Naive B cell (primary cell): ENCODE measurements at places on chromosomes 7 and 10.

- no peak for DNase-seq
Observed at GRCh38 chr10:121788115-121788514, 139.7 kb downstream of the ATE1 start.

DNA sequence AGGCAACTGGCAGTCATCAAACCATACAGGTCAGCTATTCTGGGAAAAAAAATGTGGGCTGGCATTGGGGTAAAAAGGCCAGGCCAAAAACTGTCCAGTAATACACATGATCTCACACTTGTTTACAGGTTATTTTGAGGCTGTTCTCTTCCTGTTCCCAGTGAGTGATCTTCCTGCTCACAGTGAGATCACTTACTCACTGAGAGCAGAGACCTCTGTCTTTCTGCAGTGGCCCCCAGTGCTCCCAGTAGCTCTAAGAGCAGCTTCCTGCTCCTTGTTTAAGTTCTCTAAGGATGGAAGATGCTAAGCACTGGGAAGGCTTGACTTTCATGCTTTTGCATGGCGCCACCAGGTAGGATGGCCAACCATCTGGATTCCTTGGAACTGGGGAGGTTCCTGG lies 93.5 kb upstream of the KIAA1217 start:
- no peak for DNase-seq

DNA sequence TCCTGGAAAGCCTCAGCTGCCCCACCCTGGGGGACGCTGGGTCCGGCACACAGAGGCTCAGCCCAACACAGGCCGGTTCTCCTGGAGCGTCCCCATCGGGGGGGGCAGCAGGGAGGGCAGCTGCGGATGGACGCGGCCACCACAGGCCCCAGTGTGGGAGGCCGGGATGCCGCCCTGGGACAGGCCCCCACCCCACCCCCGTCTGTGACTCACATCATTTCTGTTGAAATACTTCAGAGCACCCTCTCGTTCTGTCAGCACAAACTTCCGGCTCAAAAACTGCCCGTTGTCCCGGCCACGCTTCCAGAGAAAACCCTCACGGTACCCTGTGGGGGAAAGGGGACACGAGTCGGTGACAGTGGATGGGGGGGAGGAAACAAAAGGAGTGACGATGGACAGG lies 28.5 kb downstream of the GET4 start:
- DNase-seq = no peak

GRCh38 chr7:1106793-1107421 lies 19.0 kb downstream of the GPER1 start:
- no peak for DNase-seq

GRCh38 chr7:14069961-14070360 lies 80.5 kb upstream of the ETV1 start:
- no peak for DNase-seq

- DNase-seq = no peak
Observed at GRCh38 chr7:12157517-12157916, 53.6 kb upstream of the TMEM106B start.

GRCh38 chr7:104142147-104142546 lies 65.7 kb downstream of the ORC5 start:
- no peak for DNase-seq

- DNase-seq = no peak
Observed at GRCh38 chr10:114470361-114470760, 66.1 kb upstream of the AFAP1L2 start.

- DNase-seq = no peak
Observed at GRCh38 chr7:55071411-55072175, 52.8 kb downstream of the EGFR start.

GRCh38 chr7:5396542-5396941 lies 27.1 kb downstream of the TNRC18 start:
- DNase-seq = peak; percentile 51

- no peak for DNase-seq
Observed at GRCh38 chr10:49760789-49761188, 1.3 kb downstream of the OGDHL start.

DNA sequence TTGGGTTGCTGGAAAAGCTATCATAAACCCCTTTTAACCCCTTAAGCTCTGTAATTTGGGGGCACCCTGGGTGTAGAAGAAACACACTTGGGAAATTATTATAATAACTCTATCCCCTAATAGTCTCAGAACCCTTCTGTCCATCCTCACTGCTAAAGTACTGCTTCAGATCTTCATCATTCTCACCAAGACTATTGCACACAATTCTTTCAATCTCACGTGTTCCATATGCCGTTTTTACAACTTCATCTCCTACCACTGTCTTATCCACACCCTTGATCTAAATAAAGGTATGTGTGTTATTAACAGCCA lies 15.8 kb downstream of the ANKRD22 start:
- no peak for DNase-seq

- DNase-seq = no peak
Observed at GRCh38 chr10:116873134-116873533, 23.8 kb downstream of the ENO4 start.

DNA sequence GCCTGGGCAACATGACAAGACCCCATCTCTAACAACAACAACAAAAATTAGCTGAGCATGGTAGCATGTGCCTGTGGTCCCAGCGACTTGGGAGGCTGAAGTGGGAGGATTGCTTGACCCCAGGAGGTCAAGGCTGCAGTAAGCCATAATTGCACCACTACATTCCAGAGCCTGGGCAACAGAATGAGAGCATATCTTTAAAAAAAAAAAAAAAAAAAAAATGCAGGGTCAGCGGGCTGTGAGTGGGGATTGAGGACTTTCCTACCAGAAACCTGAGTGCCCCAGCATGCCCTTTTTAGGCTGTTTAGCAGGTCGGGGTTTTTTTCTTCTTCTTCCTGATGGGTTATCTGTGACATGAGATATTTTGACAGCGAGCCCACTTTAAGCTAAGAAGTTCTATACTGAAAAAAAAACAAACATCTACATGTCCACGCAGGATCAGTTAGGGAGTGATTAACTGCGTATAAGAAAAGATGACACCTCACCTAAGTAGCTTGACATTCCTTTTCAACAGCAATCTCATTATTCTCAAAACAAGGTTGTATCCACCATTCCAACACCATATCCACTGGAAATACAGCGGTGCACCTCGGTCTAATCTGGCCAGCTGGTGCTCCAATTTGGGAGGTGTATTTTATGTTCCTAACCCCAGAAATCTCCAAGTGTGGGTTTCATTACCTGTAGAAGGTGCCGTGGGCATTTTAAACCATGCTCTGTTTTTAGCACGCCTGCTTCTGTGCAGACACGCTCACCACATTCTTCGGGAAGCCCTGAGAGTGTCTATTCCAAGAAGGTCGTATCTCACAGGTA lies 13.8 kb upstream of the RFC2 start:
- no peak for DNase-seq

- no peak for DNase-seq
Observed at GRCh38 chr7:36567699-36568451, 156.4 kb downstream of the AOAH start.

GRCh38 chr7:120775755-120776154 lies 82.2 kb downstream of the TSPAN12 start:
- no peak for DNase-seq

- no peak for DNase-seq
Observed at GRCh38 chr7:1717903-1718676, 48.0 kb downstream of the ELFN1 start.

GRCh38 chr10:61338146-61338545 lies 115.0 kb downstream of the TMEM26 start:
- no peak for DNase-seq

DNA sequence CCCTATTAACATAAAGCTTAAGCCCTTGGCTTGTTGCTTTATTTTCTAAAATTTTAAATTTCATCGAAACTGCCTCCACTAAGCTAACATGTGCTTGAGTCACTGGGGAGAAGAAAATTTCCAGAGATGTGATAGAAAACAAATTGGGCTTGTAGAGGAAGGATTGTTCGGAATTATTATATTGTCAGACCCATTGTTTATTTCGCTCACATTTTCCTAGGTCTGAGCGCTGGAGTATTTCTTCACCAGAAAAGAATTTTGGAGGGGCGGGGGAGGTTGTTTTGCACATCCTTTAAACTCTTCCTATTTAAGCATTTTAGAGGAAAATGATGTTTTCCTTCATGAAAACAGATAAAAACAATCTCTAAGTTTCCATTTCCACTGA lies 29.1 kb downstream of the CELF2 start:
- no peak for DNase-seq

DNA sequence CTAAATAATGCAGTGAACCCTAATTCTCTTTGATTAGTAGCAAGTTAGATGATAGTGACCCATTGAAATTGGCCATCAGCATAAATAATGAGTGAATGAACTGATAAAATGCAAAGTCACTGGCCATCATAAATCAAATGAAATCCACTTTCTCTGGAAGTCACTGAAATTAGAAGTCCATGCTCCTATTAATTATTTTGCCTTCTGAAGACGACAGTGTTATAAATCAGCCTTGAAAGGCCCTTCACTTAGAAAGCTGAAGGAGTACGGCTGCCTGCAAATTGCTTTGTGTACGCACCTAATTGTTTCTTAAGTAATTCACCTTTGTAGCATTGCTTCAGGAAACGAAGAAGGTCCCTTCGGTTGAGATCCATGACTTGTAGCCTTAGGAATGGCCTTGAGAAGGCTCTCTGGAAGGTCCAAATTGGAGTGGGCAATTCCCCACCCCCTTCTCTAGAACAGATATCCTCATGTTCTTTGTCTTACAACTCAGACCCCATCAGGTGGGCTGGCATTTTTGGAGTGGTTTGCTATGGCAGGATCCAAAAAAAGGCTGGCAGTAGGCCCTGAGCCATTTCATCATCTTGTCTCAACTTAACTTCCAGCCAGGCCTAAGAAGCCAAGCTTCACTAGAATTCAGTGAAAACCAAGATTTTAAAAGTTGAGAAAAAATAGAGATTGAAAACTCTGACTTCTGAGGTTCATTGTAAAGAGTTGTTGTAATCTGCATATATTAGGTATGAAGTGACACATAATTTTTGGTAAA lies 420.3 kb downstream of the LRMDA start:
- DNase-seq = no peak

GRCh38 chr10:58535311-58535710 lies 22.6 kb downstream of the BICC1 start:
- no peak for DNase-seq

- no peak for DNase-seq
Observed at GRCh38 chr10:70901276-70901878, 13.0 kb upstream of the PCBD1 start.

- no peak for DNase-seq
Observed at GRCh38 chr10:72171175-72171630, 44.6 kb upstream of the ANAPC16 start.

GRCh38 chr7:39054731-39055130 lies 77.0 kb downstream of the POU6F2 start:
- no peak for DNase-seq

GRCh38 chr10:6065835-6066234 lies 3.7 kb upstream of the IL2RA start:
- no peak for DNase-seq

DNA sequence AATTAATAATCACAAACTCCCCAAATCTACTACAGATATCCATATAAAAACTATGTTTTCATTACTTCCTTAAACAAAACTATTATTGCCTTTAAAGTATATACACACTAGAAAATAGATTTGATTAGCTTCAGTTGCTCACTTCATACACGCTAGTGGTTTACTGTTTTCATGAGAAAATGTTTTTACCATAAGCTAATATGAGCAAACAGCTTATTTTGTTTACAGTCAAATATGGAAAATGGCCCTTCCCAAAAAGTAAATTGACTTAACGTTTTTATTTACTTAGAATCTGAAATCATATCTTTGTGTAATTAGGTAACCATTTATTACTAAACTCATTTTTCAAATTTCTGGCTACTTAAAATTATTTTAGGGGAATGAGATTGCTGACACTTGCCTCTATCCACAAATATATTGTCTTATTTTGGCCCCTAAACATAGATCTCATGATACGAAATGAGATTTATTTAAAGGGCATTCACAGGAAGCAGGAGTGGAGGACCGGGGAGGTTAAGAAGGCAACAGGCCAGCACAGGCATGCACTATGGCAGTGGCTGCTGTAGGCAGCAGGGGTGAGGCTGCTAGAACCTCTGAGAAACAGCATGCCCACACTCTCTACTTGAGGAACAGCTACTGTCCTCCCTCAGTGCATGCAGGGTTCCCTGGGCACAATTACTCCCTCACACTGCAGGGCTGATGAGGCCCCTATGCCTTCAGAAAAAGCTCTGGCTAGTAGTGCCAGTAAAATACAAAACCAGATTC lies 29.6 kb upstream of the SOSTDC1 start:
- no peak for DNase-seq

DNA sequence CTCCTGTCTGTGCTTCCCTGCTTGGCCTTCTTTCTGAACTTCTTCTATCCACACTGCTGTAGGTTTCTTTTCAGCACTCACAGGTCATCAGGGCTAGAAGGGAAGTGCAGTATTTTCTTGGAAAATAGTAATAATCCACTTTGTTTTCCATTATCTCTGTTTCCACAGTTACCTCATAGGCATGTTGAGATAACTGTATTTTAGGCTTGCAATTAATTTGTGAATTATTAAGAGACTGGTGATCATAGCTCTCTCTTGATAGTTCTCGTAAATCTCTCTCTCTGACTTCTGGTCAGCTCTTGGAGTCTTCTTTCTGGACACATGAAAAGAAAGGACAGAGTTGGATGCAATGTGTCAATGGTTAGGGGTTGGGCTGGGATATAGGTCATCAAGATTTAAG lies 243.6 kb upstream of the IGFBP3 start:
- no peak for DNase-seq

DNA sequence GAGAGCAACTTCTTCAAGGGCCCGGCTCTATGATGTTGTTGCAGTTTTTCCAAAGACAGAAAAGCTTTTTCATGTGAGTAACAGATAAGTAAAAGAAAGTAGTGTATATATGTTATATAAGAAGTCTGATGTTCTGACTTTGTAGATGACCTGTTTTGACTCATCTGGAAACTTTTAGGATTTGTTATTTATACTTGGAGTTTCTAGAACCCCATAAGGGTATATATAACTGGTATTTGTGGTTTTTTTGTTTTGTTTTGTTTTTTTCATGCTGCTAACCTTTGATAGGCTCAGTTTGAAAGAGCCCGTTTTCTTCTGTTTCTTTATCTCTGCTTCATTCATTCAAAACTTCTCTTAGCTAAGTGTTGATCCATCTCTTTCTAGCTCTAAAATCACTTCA lies 7.3 kb downstream of the RPP30 start:
- DNase-seq = no peak

GRCh38 chr10:112926906-112927688 lies 22.9 kb upstream of the TCF7L2 start:
- no peak for DNase-seq

DNA sequence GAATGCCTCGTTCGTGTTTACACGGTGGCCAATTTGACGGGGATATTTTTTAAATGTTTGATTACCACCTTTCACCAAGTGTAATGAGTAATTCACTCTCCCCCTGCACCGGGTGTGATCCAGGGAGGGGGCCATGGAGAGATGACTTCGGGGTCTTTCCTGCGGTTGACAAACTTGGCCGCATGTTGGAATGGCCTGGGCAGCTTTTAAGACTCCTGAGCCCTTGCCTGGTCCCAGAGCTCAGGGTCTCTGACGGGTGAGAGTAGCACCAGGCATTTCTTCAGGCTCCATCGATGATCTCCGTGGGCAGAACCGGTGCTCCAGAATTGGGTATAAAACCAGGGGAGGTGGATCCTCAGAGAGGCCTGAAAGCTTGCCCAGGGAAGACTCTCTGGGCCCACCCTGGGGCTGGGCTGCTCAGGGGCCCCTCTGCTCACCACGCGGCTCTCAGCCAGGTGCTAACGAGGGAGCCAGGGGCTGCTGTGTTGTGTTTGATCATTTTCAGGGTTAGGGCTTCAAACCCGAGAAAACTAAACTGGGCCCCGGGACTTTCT lies 882 bp downstream of the ZNF282 start:
- DNase-seq = no peak
